ENCODE measurements at places on chromosomes 16 and 17. TPM values are rescaled to one million over a fixed set of nuclear protein-coding genes. Genes with fewer than 3 reads are reported as not detected.

CRHR1 gene
- total RNA-seq = not detected

MRC2 gene
- 23.7 TPM for total RNA-seq

PIK3R5 gene
- 19.1 TPM for total RNA-seq

TSPAN10 gene
- total RNA-seq = 2.1 TPM

FBXL16 gene
- 44.9 TPM for total RNA-seq

ZC3H7A gene
- total RNA-seq = 59.5 TPM

C17orf78 gene
- total RNA-seq = not detected

CD300H gene
- total RNA-seq = 2.0 TPM

NHERF2 gene
- 238 TPM for total RNA-seq

TM4SF5 gene
- 0.88 TPM for total RNA-seq

CHAD gene
- 0.22 TPM for total RNA-seq

COPZ2 gene
- total RNA-seq = 24.9 TPM

PSMB3 gene
- total RNA-seq = 156 TPM

EFCAB13 gene
- total RNA-seq = 18.8 TPM

OR1F1 gene
- not detected for total RNA-seq

GABARAPL2 gene
- total RNA-seq = 116 TPM

KRT28 gene
- not detected for total RNA-seq

CHRNE gene
- total RNA-seq = 1.3 TPM

BEAN1 gene
- total RNA-seq = 2.4 TPM

HBZ gene
- total RNA-seq = not detected

TPSD1 gene
- 7.9 TPM for total RNA-seq

ATP2A1 gene
- 0.25 TPM for total RNA-seq
